SHP77 treated with DMSO at 0.1 percent for 48 hours (cell line): ENCODE measurements at places on chromosomes 16 and 17.

GRCh38 chr16:66222756-66223155 is 143.7 kb upstream of the CDH5 start:
- DNase-seq, result no peak

- DNase-seq, result no peak
Observed at GRCh38 chr16:29991571-29991904, 3.9 kb downstream of the HIRIP3 start.

DNA sequence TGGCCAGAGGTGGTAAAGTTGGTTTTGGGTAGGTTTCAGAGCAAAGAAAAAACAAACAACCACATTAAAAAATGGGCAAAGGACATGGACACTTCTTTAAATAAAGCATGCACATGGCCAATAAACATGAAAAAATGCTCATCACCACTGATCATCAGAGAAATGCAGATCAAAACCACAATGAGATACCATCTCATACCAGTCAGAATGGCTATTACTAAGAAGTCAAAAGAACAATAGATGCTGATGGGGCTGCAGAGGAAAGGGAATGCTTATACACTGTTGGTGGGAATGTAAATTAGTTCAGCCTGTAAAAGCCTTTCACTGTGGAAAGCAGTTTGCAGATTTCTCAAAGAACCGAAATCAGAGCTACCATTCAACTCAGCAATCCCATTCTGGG is 598.4 kb upstream of the SOX9 start:
- DNase-seq, result no peak

DNA sequence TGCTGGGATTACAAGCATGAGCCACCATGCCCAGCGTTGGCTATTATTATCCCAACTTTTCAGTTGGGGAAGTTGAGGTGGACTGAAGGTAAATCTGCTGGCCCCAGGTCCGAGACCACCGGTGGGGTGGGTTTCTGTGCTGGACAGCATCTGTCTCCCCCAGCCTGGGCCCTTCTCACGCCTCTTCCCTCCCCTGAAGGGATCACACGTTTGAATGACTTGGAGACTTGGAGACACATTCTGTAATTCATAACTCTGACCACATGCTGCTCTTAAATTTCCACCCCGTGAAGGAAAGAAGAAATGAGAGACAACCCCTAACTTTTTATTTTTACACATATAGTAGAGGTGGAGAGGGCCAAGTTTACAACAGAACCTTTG is 109.8 kb downstream of the MSI2 start:
- DNase-seq, result no peak

DNA sequence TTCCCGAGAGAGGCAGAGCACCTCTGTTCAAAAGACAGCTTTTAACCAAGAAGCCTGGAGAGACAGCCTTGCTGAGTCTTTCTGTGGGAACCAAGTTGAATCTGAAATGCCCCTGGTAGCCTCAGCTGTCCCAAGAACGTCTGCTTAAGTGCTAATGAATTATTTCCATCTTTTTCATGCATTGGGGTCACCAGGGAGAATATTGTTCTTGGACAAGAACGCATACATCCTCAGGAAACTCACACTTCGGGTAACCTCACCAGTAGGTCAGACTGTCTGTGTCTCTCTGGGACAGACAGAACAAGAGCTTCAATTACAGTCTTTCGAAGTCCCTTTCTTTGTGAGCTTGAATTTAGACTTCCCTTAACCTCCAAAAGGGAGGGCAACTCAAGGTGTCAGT is 134.6 kb upstream of the ADAMTS18 start:
- no peak for DNase-seq

DNA sequence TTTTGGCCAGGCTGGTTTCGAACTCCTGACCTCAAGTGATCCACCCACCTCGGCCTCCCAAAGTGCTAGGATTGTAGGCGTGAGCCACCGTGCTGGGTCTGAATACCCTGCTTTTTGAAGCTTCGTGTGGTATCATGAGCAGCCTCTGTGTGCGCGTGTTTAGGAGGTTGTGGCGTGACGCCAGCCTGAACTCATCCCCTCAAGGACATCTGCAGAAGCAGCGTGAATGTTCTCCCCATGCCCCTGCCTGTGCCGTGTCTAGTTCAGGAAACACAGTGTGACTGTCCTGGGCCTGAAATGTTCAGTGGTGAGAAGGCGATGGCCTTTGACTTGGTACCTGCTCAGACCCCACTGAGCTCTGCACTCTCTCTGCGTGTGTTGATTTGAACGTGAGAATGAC is 35.6 kb downstream of the RNF213 start:
- DNase-seq, result no peak

- no peak for DNase-seq
Observed at GRCh38 chr17:76983075-76983775, 115.0 kb downstream of the MGAT5B start.

GRCh38 chr17:73234736-73235135 is 26.9 kb downstream of the CPSF4L start:
- DNase-seq, result no peak

DNA sequence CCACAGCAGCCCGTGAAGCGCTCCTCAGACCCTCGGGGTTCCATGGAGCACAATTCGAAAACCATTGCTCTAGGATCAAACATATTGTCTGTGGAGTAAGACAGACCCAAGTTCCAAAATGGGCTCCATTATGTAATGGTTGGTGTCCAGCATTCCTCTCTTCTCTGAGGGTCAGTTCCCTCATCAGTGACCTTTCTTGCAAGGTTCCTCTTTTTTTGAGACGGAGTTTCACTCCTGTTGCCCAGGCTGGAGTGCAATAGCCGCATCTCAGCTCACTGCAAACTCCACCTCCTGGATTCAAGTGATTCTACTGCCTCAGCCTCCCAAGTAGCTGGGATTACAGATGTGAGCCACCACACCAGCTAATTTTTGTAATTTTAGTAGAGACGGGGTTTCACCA is 28.4 kb downstream of the PLXDC1 start:
- DNase-seq, result no peak

DNA sequence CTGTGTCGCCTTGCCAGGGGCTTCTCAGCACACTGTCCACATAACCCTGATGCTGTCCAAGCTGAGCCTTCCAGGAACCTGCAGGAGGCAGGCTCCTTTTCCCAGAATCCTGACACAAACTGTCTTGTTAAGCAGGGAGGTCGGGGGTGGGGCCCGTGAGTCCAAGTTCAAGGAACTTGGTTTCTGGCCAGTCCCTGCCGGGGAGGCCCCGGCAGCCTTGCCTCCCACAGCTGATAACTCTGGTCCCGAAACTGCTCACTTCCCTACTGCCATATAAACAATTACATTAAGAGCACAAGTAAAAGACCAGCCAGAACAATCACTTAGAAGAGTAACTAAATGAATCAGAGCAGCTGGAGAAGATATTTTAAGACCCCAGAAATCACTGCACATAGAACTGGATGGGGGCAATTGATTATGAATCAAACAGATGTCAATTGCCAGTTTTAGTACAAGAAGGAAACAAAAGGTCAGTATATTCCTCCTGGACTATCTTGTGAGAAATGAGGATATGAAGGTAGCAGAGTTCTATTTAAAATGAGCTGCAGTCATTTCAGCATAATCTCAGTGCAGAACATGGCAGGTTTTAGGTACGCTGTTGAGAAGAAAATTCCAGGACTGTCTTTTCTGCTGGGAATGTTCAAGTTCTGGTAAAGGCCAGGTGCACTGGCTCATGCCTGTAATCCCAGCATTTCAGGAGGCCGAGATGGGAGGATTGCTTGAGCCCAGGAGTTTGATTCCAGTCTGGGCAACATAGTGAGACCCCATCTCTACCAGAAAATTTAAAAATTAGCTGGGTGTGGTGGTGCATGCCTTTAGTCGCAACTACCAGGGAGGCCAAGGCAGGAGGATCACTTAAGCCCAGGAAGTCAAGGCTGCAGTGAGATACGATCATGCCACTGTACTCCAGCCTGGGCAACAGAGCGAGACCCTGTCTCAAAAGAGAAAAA is 169.8 kb downstream of the PITPNC1 start:
- no peak for DNase-seq

- DNase-seq, result no peak
Observed at GRCh38 chr17:16878606-16879005, 93.3 kb downstream of the TNFRSF13B start.

DNA sequence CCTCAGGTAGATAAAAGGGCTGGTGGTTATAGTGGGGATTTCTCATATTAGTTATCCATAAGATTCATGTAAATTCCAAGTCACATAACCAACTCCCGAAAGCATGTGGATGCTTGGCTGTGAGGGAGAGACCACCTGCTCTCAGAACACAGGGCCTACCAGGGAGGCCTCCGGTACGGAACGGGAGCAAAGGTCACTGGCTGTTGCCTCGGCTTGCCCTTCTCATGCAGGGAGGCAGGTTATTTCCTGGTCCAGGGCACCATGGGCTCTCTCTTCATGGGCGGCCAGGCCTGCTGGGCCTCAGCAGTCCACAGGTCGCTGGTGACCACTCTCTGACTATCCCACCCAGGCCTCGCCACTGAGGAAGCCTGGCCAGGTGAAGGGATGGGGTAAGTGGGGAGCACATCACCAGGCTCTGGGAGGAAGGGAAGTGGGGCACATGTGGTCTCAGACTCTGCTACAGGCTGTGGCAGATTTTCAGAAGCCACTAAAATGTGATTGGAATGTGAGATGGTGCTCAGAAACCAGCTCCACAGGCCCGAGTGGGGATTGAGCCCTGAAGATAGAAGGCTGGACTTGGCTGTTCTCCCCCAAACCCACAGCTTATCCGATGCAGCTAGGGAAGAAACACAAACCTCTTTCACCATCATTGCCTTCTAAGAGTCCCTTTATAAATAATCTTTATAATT is 45.4 kb downstream of the HNF1B start:
- no peak for DNase-seq

GRCh38 chr16:24852281-24852721 is 6.5 kb downstream of the SLC5A11 start:
- DNase-seq, result no peak

DNA sequence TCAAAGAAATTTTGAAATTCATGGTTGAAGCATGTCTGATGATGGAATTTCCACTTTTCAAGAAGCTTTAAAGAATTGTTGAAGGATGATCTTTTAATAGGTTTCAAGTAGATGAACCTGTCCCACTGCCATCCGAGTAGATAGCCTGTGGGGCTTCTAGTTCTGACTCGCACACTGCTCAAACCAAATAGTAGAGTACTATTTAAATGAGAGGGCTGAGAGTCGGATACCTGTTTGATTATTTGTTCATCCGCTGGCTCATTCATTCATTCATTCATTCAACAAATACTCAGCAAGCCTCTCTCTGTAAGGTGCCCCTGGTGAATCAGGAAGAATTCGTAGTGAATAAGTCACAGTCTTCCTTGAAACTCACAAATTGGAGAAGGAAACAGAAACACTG is 108.2 kb upstream of the IRX5 start:
- DNase-seq, result no peak

- DNase-seq, result no peak
Observed at GRCh38 chr17:7523033-7523432, 25.8 kb upstream of the TNFSF12 start.

- DNase-seq, result no peak
Observed at GRCh38 chr17:82158825-82159224, 53.8 kb downstream of the CCDC57 start.

DNA sequence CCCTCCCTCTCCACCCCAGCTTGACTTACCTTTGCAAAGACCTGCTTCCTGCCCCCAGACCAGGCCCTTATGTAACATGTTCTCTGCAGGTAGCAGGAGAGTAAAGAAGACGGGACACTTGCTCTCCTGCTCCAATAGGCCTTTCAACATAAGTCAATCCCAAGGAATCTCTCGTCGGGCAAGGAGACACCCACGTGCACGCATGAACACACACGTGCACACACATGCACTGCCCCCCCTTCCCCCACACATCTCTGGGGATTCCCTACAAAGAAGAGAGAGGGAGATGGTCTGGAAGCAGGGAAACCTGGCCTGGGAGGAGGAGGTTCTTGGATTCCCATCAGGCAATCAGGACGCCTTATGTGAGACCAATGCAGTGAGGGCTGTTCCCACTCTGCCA is 41.4 kb downstream of the ABCC12 start:
- no peak for DNase-seq

DNA sequence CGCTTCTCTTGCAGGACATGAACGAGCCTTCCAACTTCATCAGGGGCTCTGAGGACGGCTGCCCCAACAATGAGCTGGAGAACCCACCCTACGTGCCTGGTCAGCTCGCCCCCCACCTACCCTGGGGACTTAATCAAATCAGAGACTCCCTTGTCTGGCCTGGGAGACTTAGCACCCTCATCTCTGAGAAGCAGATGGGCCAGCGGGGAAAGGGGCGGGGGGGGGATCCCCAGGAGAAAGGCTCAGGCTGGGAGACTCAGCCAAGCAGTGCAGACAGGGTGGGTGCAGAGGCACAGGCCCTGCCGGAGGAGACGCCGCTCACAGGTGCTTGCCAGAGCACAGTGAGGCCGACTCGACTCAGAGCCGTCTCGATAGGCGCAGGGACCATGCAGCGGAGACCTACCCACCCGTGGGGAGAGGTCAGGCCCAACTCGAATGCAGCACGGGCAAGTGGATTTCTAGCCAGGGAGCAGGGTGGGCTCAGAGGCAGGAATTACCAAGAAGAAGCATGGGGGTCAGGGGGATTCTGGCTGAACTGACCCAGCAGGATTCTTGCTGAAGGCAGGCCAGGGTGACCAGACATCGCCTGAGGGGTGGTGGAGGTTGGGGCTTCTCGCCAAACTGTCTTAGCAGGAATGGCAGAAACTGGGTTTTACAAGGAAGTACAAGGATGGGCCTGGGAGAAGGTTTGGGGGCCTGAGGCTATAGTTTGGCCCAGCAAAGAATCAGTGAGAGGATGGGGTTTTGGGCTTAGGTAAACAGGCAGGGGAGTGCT is 9.7 kb downstream of the GAA start:
- no peak for DNase-seq

DNA sequence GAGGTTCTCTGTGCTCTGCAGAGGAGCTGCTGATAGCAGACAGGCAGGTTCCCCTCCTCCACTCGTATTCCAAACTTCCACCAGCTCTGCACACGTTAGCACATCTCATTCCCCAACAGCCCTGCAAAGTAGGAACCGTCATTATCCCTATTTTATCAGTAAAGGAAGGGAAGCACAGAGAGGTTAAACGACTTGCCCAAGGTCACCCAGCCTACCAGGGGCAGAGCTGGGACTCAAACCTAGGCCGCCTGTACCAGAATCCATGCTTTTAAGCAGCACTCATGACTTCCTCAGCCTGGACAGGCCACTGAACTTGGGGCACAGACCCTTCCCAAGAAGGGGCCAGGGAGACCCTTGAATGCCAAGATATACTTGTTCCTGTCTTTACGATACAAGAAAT is 75.2 kb downstream of the CRISPLD2 start:
- no peak for DNase-seq

- no peak for DNase-seq
Observed at GRCh38 chr17:27520491-27521185, 64.4 kb downstream of the KSR1 start.

DNA sequence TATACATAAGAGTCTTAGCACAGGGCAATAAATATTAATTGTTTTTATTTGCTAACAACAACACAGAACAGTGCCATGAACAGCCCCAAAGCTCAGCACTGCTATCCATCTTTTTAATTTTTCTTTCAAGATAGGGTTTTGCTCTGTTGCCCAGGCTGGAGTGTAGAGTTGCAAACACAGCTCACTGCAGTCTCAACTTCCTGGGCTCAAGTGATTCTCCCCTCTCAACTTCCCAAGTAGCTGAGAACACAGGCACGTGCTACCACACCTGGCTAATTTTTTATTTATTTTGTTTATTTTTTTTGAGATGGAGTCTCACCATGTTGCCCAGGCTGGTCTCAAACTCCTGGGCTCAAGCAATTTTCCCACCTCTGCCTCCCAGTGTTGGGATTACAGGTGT is 47.6 kb upstream of the AKAP1 start:
- no peak for DNase-seq

GRCh38 chr17:18858567-18859245 is 775 bp downstream of the PRPSAP2 start:
- DNase-seq, result no peak
